ENCODE measurements at places on chromosomes 2 and 18.

DNA sequence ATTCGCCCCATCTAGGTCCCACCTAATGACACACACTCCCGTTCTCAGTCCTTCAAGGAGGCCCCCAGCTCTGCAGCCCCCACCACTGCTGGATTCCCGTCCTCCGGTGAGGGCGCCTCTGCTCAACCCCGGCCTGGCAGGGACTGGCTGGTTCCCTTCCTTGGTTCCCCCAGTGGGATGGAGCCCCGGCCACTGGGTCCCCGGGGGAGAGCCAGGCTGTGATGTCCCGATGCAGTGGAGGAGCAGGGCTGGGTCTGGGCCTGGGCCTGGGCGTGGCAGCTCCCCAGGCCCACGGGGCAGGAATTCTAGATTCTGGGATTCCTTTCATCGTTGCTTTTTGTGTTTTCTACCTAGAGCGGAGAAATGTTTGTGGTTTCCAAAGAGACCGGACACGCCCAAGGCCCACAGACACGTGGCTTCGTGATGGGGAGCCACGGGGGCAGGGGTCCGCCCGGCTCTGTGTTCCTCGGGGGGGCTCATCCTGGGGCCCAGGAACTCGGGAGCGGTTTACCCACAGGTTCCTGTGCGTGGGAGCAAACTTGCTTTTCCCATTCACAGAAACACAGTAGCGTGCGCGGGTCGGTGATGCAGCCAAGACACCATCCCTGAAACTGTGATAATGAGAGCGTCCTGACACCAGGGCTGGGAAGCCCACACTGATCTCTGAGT is 67.0 kb downstream of the SLC66A2 start:
- DNase-seq = no peak

- DNase-seq = peak; percentile 11
Measured at GRCh38 chr2:206084870-206085741, 868 bp downstream of the INO80D start.

GRCh38 chr18:77512152-77512551 is 262.5 kb downstream of the GALR1 start:
- DNase-seq = no peak

GRCh38 chr2:55223958-55224760 is 7.9 kb downstream of the CLHC1 start:
- no peak for DNase-seq

DNA sequence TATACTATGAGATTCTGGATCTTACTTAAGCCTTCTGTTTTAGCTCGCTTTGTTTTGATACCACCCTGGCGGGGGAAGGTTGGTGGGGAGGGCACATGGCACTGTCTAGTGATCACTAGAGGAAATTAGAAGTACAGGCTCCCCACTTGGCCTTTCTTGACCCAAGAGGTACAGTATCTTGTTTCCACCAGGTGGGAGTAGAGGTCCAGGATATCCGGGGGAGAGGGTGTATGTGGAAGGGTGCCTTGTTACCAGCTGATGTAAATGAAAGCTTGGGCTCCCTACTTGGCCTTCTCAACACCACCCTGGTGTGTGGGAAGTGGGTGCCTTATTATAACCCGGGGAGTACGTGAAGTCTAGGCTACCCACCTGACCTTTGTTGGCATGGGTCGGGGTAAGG is 7.5 kb downstream of the GALNT1 start:
- no peak for DNase-seq

DNA sequence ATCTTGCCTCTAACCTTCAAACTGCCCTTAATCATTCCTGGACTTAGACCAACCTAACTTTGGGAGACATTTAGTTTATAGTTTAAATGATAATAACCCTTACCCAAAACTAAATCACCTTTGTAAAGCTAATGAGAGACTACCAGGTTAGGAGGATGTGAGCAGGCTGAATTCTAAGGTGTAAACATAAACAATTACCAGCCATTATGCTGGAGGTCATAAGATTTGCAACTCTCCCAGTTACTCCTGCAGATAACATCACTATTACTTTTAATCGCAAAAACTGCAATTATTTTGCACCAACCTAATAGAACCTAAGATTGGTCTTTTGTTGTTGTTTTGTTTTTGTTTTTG is 86.5 kb upstream of the MSH6 start:
- no peak for DNase-seq

DNA sequence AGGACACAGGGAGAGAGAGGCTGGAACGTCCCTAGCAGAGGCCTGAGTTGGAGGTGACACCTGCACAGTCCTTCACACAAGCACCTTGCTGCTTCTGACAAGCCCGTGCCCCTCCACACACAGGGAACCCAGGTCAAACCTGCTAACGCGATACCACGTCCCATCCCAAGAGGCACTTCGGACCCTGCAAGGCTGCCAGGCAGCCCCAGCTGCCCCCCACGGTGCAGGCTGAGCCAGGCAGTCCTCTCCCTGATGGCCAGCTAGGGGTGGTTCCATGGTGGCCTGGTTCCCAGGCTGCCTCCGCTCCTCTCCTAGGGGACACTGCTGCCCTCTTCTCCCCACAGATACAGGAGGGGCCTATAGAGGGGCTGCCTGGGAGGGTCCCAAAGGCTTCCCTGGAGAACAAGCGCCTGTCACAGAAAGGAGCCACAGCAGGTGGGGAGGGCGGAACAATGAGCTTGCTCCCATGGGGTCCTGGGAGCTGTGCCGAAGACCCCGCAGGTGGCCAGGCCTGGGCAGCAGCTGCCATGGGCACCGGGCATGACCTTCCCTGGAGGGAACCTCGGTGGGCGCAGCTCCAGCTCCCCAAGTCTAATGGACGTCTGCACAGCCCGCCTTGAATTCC is 434.2 kb upstream of the MYT1L start:
- DNase-seq = no peak

DNA sequence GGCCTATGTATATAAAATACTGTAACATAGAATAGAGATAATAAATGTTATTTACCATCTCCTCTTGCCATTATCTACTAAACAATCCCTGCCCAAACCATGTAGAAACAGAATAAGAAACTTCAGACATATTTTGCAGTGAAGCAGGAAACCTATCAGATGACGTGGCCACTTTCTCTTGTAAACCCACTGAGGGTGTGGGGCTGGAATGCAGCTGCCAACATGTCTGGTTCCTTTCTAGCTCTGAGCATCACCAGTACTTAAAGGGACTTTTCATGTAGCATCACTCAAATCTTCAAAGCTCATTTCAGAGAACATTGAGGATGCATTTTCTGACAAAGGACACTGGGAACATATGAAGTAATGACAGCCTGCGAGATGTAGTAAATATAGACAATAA is 251.8 kb downstream of the LPIN1 start:
- peak; percentile 54 for DNase-seq

Measured in AG08395 (cell line).